Stimulated activated naive CD8-positive, alpha-beta T cell treated with anti-CD3 and anti-CD28 coated beads, Interleukin-15, Interleukin-2, amounts not matched to agents 100 U/mL and 50 U/mL, for 24 hours (primary cell): ENCODE measurements at places on chromosomes 2 and 18.

DNA sequence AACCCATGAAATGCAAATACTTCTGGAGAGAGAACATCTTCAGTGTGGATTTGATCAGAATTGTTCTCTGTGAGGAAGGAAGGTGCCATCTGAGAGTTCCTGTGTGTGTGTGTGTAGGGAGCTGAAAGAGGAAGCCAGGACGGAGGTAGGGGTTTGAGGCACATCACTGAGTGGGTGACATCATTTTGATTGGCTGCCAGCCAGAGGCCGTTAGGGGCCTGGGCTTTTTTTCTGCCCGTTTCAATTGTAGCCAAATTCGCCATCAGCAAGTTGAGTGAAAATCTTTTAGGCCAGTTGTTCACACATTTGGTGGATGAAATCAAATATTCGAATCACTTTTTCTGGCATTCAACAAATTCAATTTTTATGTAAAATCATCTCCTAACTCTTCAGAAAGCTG is 48.9 kb downstream of the TSN start:
- peak; percentile 24 for DNase-seq

DNA sequence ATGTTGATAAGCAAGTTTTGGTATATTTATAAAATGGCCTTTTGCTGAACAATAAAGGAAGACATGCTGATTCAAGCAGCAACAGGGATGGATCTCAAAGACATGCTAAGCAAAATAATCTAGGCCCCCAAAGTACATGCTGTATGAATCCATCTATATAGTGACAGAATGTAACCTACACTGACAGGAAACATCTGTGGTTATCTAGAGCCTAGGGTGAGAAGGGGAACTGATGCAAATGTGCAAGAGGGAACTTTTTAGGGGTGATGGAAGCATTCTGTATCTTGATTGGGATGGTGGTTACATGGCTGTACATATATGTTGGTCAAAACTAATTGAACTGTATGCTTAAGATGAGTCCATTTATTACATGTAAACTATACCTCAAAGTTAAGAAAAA is 24.2 kb downstream of the CNRIP1 start:
- no peak for DNase-seq

DNA sequence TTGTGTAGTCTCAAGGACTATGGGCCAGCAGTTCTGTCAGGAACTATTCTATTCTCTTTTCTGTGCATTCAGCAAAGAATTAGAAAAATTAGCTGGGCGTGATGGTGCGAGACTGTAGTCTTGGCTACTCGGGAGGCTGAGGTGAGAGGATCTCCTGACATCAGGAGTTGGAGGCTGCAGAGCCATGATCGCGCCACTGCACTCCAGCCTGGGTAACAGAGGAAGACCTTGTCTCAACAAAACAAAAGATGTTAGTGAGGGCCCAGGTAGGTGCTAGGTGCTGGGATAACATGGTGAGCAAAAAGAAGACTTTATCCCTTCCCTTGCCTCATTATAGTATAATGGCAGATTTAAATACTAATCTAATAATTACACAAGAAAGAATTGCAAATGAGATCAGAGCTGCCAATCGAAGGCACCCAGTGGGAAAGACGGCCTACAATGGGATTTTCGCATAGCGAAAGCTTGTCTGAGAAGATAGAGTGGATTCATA is 447 bp upstream of the MRPL19 start:
- no peak for DNase-seq

DNA sequence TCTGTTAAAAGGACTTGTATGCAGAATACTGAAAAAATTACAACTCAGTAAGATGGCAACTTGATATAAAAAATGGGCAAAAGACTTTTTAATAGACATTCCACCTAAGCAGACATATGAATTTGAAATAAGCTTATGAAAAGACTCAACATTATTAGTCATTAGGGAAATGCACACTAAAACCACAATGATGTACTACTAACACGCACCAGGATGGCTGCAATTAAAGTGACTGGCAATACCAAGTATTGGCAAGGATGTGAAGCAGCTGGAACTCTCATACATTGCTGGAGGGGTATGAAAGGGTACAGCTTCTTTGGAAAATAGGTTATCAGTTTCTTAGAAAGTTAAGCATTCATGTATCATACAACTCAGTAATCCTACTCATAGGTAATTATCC is 3.2 kb upstream of the ENOSF1 start:
- DNase-seq = no peak

GRCh38 chr2:203492965-203493364 is 42.1 kb downstream of the RAPH1 start:
- DNase-seq = no peak

DNA sequence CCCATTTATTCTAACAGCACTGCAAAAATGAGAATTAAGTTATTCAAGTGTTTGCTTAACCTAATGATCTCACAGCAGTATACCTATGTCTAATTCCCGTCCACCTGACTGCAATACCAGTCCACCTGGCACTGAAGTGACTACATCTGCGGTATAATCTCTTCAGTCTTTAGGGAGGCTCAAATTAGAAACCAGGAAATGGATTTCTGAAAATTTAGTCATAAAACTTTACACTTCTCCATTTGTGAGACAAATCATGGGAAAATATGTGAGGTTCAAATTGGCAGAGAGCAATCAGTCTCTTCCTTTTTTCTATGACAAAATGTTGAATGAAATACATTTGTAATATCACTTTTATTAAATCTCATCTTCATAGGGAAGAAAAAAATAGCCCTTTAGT is 33.0 kb downstream of the FTCDNL1 start:
- no peak for DNase-seq

DNA sequence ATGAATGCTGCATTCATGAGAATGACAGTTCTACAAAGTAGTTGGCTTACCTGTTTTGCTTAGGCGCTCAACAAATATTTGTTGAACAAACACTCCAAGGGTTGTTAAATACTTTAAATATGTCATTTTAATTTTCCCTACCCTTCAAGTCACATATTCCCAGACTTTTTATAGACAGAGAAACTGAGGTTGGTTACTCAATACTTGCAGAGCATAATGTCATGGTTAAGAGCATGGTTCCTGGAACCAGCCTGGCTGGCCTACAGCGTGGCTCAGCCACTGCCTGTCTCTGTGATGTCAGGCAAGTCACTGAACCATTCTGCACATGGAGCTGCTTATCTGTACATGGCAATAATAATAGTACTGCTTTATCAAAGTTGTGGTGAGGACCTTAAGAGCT is 120.0 kb upstream of the STK17B start:
- no peak for DNase-seq

DNA sequence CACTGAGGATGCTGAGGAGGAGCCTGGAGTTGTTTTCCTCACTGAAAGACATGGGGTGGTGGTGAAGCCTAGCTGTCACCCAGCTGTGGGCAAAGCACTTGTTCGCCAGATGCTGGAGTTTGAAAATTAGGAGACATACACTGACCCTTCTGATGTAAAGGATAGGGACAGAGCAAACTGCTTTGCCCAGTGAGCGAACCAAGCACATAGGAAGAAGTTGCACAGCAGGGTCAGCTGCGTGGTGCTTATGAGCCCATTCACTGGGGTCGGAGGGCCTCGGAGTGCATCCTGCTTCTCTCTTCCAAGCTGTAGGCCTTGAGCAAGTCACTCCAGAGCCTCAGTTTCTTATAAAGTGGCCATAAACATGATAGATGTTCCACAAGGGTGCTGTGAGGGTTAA is 50.9 kb downstream of the HK2 start:
- DNase-seq = no peak

- DNase-seq = no peak
These were observed 40.8 kb upstream of the CHMP1B start for GRCh38 chr18:11810379-11810778.

DNA sequence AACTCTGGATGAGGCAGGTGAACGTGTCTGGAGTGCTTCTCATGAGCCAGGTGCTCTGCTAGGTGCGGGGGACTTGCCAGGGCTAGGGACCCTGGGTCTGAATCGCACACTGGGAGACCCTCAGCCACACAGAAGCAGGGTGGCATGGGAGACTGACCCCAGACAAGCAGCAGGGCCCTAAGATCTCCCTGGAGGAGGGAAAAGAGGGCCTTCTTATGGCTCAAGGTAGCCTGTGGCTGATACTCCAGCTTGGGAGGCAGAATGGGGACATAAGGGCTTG is 12.8 kb upstream of the CIB4 start:
- no peak for DNase-seq

DNA sequence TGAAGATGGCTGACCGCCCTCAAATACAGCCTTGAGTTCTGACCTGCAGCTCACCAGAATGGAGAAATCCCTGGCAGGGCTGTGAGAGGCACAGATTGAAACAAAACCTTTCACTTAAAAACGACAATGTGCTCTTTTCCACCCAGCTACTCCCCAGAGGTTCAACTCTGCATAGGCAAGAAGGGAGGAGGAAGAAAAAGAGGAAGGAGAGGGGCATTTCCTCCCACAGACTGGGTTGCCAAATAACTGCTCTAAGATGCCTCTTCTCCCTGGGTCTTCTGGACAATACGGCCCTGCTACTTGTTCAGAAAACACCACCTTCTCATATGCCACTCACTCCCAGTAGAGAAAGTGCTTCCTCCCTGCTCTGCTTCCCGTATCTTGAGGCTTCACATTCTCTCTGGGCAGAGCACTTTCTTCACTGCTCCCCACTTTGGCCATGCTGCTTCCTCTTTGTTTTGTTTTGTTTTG is 136.4 kb upstream of the SLC1A4 start:
- DNase-seq = no peak

DNA sequence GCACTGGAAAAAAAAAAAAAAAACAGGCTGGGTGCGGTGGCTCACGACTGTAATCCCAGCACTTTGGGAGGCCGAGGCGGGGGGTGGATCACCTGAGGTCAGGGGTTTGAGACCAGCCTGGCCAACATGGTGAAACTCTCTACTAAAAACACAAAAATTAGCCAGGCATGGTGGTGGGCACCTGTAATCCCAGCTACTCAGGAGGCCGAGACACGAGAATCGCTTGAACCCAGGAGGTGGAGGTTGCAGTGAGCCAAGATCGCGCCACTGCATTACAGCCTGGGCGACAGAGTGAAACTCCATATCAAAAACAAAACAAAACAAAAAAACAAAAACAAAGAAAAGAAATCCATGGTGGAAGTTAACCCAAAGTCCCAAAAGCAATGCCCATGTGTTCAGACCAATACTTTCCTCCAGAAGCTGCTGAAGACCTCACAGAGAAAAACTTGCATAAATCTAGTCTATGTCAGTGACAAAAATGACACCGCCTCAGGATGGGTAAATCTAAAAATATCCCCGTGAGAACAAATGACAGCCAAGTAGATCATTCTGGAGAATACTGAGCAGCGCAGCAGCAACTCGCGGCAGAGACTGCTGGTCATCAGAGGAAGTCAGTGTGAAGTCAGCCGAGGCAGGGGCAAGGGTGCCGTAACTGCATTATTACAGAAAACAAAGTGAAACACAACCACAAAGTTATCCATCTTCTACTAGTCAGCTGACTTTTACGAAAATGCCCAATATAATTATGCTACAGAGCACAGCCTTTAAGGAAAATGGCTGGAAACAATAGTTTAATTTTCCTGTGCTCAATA is 41.0 kb downstream of the LPIN2 start:
- peak; percentile 67 for DNase-seq

DNA sequence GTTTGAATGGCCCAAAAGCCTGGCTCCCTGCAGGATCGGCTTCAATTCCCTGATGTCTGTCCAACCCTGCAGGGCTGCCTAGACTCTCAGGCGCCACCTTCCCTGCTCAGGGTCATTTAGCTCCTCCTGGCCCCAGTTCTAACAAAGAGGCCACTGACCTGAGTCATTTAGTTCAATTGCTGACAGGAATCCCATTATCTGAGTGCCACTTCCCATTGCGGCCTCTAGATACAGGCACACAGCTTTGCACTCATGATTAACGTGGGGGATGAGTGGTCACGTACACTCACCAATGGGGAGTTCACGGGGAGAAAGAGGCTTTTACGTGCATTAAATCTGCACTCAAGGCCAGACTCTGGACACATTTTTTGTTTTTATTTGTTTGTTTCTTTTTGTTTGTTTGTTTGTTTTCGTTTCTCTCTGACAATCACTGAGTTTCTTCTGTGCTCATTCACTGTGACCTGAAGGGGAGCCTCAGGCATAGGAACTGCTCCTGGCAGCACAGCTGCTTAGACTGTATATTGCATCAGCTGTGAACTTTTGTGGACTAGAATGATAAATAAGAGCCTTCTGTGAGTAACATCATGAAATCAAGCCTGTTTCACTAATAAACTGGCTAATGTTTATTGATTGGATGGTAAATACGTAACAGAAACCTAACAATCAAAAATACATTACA is 118.9 kb upstream of the CTNNA2 start:
- DNase-seq = no peak

DNA sequence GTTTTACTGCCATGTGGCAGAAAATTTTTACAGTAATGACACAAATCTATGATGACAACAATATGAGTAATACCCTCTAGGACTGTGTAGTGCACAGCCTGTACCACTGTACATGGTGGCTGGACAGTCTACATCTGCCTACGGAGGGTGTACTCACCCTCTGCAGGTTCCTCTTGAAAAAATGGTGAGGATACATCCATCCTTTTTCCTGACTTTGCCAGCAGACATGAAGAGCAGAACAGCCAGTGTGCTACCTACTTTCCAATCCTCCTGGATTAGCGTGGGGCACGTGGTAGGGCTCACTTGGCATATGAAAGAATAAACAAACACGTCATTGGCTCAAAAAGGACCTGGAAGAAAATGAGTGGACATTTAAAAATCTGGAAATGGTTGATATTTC is 62.6 kb downstream of the TRPM8 start:
- no peak for DNase-seq

GRCh38 chr2:101017371-101017770 is 15.3 kb downstream of the RPL31 start:
- DNase-seq = no peak

- DNase-seq = peak; percentile 60
These were observed 76.1 kb upstream of the PMAIP1 start for GRCh38 chr18:59823596-59824195.

DNA sequence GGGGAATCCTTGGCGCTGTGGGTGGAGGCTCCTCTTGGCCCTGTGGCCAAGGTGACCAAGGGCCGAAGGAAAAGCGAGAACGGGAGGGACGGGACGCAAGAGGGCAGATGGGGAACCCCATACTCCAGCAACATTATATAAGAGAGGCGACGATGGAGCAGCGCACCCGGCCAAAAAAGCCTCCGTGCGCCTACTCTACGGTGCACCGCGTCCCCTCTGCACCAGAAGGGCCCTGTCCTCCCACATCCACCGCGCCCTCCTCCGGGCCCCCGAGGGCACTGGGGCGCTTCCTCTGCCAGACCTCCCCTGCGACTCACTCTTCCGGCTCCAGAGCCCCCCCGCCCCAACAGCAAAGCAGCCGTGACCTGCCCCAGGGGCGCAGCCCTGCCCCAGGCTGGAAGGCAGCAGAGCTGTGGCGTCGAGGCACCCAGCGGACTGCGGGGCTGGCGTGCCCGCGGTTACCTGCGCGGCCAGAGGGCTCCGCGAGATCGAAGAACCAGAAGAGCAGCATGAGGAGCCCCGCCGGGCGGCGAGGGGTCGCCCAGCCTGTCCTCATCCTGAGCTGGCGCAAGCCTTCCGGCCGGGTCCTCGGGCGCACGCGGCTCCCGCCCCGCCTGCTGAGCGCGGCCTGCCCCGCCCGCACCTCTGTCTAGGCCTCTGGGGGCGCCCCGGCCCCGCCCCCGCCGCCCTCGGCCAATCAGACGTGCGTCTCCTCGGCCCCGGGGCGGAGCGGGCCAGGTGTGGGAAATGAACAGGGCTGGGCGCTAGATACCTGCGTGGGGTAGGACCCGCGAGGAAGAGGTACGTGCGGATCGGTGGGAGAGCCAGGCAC is 106.3 kb upstream of the CD302 start:
- DNase-seq = peak; percentile 86

GRCh38 chr2:165757906-165758675 is 36.0 kb downstream of the GALNT3 start:
- DNase-seq = no peak
